ENCODE measurements at places on chromosomes 3 and 15. TPM values are rescaled to one million over a fixed set of nuclear protein-coding genes. Genes with fewer than 3 reads are reported as not detected.

MYO5C gene
- total RNA-seq, result 63.9 TPM

CILP gene
- total RNA-seq, result 0.22 TPM

MAPKAPK3 gene
- total RNA-seq, result 40.8 TPM

GPR149 gene
- not detected for total RNA-seq

CTNNB1 gene
- total RNA-seq, result 504 TPM

PCSK6 gene
- total RNA-seq, result 3.6 TPM

EIF2B5 gene
- 45.7 TPM for total RNA-seq

ZKSCAN7 gene
- total RNA-seq, result 25.0 TPM

CFAP100 gene
- 0.79 TPM for total RNA-seq

CD86 gene
- not detected for total RNA-seq

TICRR gene
- total RNA-seq, result 13.9 TPM

WNT7A gene
- not detected for total RNA-seq
